GM19239 (cell line): ENCODE measurements at places on chromosomes 7 and 10.

DNA sequence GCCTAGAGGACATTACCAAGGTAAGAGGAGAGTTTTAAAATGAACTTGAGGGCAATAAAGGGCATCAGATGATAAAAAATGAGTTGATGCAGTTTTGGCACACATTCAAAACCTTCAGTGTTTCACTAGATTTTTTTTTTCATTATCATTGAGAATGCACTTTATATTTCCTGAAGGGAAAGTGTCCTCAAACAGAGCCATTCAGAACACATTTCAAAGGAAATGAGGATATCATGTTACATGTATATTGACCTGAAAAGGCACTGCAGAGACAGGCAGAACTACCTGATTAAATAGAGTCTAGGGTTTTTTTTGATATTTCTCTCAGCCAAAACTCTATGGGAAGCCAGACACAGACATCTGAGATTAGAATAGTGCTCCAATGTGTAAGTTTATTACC lies 454.0 kb downstream of the NEBL start:
- DNase-seq, result no peak

DNA sequence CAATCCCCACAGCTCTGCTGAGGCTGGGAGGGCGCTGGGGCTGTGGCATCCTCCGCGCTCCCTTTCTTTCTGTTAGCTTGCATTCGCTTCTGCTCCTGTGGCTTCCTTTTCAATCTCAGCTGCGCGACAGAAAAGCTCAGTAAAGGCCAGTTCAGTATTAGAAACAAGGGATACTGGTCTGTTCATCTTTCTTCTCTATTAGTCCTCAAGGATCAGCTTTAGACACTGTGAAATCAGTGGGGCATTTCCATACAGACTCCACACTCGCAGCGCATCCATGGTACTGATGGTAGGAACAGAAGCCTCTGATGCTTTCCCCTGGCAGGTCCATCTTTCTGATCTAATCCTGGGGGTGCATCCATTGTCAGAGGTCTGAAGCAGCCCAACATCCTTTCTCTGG lies 163.7 kb downstream of the LYZL1 start:
- DNase-seq, result no peak

GRCh38 chr7:9945131-9945530 lies 1028.5 kb upstream of the PHF14 start:
- DNase-seq, result no peak

DNA sequence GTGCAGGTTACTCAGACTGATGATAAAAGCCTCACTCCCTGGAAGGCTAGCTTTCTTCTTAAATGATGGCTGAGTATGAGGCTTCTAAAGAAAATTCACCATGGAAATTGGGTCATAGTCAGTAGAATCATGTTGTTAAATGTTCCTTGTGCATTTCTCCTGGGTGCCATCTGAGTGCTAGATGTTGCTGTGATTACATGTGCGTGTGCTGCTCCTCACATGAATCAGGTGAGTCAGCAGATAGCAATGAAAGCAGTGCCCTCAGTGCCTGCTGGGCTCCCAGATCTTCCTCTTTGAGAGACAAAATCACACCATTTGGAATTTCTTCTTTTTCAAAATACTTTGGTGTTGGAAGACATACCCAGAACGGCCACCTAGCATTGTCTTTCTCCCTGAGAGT lies 331.7 kb downstream of the XPNPEP1 start:
- DNase-seq, result no peak

- DNase-seq, result peak; percentile 89
Measured at GRCh38 chr10:68471586-68472408, at the start of gene DNA2. Gene DNA2, minus strand, starts transcription at chr10:68471973. Its CDS starts 109 bp downstream, at chr10:68471864.

DNA sequence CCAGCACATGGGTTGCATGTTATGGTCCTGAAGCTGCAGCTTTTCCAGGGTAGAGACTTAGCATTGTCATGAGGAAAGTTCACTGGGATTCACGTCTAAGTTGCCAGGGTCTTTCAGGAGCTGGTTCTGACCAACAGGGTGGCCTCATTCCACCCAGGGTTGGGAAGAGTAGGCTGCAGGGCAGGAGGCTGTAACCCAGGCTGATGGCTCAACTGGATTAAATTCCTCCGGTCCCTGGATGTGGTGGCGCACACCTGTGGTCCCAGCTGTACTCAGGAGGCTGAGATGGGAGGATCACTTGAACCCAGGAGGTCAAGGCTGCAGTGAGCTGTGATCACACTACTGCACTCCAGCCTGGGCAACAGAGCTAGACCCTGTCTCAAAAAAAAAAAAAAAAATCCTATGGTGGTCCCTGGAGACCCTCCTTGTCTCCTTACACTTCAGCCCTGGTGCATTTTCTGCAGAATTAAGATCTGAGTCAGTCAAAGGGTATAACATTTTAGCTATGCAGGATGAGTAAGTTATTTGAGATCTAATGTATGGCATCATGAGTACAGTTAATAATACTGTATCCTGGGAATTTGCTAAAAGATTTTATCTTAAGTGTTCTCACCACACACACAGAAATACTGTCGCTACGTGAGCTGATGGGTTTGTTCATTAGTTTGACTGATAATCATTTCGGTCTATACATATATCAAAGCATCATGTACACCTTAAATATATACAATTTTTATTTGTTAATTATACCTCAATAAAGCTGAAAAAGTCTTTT lies 44.0 kb downstream of the ASB13 start:
- DNase-seq, result no peak
